CD4-positive, CD25-positive, alpha-beta regulatory T cell (primary cell): ENCODE measurements at places on chromosomes 5 and 9.

DNA sequence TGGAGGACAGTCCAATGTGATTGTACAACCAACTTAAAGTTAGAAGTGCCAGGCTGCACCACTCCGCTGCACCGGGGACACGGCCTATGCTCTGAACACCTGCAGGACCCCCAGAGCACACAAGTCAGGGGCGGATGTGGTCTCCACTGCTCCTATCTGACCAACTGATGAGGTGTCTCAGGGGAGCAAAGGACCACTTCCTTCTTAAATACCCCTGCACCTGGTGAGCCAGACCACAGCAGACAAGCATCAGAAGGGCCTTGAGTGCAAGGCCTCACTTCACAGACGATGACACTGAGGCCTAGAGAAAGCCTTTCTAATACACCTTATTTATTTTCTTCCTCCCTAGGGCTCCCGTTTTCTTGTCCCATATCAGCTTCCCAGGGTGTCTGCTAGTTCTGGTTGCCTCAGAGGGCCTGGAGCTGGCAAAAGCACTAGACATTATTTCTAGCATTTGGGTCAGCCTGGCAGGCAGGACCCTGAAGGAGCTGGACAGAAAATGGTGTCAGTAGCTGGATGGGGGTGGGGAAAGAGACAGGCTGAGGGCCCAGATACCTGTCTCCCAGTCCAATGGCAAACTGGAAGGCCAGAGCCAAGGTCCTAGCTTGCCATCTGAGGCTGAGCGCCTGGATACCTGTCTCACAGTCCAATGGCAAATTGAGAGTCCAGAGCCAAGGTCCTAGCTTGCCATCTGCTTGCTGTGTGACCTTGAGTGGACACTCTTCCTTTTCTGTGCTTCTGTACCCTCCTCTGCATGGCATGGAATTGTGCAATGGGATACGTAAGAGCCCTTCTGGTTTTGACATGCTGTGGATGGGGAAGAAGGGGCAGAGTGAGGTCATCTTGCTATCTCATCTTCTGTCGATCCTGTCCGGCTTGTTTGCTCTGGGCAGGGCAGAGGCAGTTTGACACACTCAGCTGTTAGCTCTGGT lies 9.0 kb downstream of the CCDC69 start:
- DNase-seq = peak; percentile 39

DNA sequence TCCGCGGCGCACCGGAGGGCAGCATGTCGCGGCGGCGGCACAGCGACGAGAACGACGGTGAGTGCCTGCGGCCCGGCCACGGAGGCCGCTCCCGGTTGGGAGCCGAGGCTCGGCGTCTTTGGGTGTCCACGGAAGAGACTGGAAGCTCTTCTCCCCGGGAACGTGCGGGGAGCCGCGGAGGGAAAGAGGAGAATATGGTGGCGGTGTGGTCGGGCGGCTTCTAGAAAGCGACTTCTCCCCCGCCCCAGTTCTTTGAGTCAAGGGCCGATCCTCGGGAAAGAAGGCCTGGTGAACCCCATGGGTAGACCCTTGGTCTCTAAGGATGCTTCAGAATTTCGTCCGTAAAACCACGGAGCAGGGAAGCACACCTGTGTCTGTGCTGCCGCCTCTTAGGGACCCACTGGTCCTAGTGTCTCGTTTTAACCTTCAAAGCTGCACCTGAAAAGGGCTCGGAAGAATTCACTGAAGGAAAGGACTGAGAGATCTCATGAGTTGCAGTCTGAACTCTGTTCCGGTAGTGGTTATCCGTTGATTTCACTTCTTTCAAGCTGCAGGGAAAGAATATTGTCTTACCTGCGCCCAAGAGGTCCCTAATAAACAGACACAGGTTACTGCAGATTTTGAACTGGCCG lies 354 bp downstream of the NCBP1 start:
- DNase-seq = peak; percentile 53

DNA sequence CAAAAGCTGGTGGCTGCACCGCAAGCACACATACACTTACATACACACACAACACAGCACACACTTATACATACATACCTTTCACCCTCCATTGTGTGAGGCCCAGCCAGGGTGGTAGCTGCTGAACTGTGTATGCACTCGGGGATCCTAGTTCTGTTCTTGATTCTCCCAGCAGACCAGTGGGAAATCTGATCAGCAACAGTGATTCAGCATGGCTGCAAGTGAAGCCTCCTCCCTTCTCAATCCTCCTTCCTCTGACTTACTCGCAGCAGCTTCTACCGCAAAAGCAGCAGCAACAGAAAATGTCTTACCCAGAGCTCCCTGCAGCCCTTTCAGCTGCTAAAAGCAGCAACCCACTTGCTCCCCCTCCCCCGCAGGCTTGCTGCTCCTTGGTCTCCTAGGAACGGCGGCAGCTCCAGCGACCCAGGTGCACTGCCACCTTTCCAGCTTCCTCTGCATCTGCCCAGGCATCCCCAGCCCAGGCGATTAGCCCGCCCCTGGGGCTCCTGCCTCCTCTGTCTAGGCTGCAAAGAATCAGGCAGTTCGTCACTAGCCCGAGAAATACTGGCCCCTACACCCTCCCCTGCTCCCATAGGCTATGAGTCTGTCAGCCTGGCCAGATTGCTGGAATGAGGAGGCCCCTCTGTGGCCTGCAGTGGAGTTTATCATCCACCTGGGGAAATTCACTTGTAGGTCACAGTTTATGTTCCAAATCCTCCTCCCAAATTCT lies at the start of gene KLHL3:
KLHL3 (minus strand) TSS at position 535 of the 730 bp plus-strand sequence; CDS start at position 92, 443 bp downstream.
- peak; percentile 66 for DNase-seq

DNA sequence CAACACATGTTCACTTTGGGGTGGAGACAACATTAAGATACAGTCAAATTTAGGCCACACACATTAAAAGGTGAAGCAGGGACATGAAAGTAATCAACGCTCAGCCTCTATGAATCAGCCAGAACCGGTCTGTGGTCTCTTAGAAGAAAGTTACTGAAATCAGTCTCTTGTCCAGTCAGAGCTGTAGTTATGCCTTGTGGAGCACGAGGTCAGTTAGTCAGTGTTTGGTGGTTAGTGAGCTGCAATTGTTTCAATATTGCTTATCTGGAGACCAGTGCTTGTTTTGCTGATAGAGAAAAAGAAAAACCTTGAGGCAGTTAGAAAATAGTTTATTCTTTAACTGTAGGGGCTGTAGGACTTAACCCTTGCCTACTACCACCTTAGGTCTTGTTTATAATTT lies 157.8 kb upstream of the RASEF start:
- no peak for DNase-seq

DNA sequence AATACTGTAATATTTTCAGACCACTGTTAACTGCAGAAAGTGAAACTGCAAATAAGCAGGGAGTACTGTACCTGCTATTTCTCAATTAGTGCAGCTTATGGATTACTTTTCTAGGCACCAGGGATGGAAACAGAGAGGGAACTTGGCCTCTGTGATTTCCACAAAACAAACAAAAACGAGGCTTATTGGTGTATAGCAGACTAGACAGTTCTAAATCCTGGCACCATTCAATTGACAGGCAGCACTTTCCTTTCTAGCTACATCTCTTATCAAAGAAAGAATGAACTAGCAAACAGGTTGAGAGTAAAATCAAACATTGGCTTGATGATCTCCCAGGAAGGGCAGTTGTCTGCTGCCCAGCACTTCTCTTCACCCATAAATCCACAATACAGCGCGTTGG lies 16.0 kb upstream of the IL33 start:
- no peak for DNase-seq

- no peak for DNase-seq
Measured at GRCh38 chr9:20569525-20569924, 52.8 kb downstream of the MLLT3 start.

- DNase-seq = no peak
Measured at GRCh38 chr5:135861641-135862040, 27.2 kb downstream of the SLC25A48 start.

- DNase-seq = no peak
Measured at GRCh38 chr5:109249126-109249525, 160.6 kb downstream of the PJA2 start.

DNA sequence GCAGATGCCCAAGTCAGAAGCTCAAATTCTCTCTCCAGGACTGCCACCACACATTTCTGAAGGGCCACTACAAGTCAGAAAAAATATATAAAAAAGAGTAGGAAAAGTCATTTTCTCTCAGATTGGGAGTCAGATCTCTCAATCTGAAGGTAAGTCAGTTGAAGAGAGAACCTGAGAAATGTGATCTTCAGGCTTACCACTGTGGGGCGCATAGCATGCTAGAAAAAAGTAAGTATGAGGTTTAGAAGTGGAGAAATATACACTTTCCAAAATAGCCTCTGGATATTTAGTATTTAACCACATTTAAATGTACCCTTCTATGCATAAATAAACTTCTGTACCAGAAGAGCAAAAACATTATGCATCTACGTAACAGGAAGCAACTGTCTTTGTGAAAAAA lies 800.7 kb upstream of the CTNND2 start:
- no peak for DNase-seq

DNA sequence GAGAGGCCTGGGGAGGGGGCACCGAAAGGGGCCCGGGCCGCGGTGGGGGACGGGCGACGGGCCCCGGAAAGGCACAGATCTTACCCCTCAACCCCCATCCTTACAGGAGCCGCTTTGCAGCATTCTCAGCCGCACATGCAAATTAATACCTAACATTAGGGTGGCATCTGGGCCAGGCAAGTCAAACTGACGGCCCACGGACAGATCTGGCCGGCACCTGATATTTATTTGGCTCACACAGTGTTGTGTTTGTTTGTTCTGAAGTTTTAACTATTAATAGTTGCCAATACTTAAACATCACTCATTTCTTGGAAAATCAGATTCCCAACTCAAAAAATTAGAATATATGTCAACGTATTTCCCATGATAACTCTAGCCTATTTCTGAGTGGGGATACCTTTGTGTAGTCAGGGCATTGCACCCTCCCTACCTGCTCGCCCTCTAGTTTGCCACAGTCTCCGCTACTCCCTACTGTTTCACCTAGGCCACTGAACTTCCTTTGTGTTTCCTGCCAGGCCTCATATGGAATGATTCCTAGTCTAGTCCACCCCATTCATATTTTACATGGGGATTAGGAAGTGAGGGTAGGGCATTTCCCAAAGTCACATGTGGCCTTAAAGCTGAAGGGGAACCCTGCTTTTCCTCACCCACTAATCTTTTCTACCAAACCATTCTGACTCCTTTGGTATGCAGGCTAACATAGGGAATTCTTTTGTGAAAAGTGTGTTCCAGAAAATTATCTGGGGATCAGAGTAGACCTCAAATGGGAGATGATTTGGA lies 71.9 kb upstream of the LARP1 start:
- no peak for DNase-seq

GRCh38 chr9:135516132-135516860 lies 4.9 kb upstream of the LCN1 start:
- no peak for DNase-seq

- no peak for DNase-seq
Measured at GRCh38 chr5:177083357-177083756, 3.4 kb upstream of the FGFR4 start.

DNA sequence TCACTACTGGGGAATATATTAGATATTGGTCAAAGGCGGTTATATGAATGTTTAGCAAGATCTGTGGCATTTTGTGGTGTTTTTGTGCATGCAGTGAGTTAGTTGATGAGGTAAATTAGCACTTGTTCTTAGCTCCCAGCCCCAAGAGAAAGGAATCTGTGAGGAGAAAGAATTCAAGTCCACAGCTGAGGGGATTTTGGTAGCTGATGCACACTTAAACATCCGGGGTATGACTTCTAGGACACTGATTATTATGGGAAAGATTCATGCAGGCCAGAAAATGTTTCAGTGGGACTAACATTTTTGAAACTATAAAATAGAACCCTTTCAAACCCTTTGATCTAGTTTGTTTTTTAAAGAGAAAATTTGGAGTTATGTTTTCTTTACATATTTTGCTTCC lies 118.2 kb upstream of the RPS23 start:
- DNase-seq = no peak

DNA sequence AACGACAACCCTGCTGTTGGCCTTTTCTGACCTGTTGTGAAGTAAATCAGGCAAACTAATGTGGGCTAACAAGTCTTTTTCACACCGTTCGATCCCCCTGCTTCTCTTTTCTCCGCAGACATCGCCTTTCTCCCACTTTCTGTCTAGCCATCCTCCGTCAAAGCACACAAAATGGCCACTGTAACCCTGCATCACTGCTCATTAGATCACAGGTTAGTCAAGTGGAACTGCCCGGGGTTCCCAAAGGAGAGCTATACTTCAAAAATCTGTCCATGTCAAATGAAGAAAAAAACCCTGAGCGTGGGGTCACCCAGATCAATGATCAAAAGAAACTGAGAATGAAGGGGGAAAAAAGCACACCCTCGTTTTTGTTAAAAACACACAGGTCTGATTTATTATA lies 212.1 kb downstream of the ARL15 start:
- no peak for DNase-seq

DNA sequence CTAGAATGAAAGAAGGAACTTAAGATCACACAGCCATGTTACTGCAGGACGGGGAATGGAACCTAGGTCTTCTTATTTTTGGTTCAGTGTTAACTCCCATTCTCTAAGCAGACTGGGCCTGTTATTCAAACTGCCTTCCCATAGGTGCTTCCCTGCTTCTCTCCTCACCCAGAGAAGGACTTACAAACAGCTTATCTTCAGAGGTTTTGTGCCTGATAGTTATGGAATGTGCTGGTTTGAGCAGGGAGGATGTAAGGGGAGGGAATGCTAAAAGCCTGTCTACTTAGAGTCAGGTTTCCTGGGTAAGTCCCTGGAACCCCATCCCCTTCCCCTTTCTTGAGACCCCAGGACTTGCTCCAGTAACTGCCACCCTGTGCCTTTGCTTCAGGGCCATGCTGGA lies 4.2 kb upstream of the PSMD5 start:
- DNase-seq = no peak

DNA sequence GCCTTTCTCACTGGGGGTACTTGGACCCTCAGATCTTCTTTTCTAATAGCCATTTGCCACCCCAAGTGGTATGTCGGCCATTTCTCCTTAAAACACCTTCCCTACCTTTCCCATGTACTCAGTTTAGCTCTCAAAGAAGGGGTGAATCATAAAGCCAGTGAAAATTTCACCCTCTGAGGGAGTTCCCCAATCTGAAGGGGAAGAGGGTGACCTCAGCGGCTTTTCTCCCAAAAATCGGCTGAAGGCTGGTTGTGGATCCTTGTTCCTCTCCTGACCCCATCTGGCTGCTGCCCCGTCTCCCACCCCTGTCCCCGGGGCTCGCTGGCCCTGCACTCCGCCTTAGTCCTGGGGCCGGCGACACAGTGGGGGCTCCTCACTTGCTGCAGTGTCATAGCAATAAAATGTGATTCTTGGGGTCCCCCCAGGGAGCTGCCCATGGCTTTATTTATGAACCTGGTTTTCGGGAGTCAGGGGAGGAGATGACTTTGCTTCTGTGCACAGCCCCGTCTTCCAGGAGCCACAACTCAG lies 17.3 kb upstream of the LTC4S start:
- DNase-seq = no peak

GRCh38 chr9:75545287-75545686 lies 345.2 kb upstream of the PCSK5 start:
- no peak for DNase-seq

- no peak for DNase-seq
Measured at GRCh38 chr5:45098483-45098882, 289.7 kb downstream of the MRPS30 start.
